ENCODE measurements at places on chromosomes 7 and 10. TPM values are rescaled to one million over a fixed set of nuclear protein-coding genes. Genes with fewer than 3 reads are reported as not detected.

The TACR2 gene
- 67.8 TPM for polyA plus RNA-seq

The GRM3 gene
- not detected for polyA plus RNA-seq

The OR2A42 gene
- not detected for polyA plus RNA-seq

The BTAF1 gene
- polyA plus RNA-seq, result 2.3 TPM

The ASB10 gene
- not detected for polyA plus RNA-seq

Measured in stomach (tissue), 19 donors.